ENCODE measurements at places on chromosomes 1 and 21.
A peak's percentile ranks its signal among the peaks of the same experiment; 100 is the strongest.

GRCh38 chr1:197736685-197737084, 38.6 kb downstream of the DENND1B start:
- no peaks in the 10 kb centered on the region for H3K27me3 ChIP-seq
- no peaks in the 10 kb centered on the region for H3K4me1 ChIP-seq
- DNase-seq, result no peak
- H3K27ac ChIP-seq, result no peak overlapping the region
- H3K4me3 ChIP-seq, result no peak overlapping the region

- H3K27me3 ChIP-seq, result no peaks in the 10 kb centered on the region
- no peaks in the 10 kb centered on the region for H3K36me3 ChIP-seq
- no peak for DNase-seq
- H3K4me1 ChIP-seq, result no peaks in the 10 kb centered on the region
Observed at GRCh38 chr1:70025846-70026245, 179.5 kb downstream of the LRRC40 start.

DNA sequence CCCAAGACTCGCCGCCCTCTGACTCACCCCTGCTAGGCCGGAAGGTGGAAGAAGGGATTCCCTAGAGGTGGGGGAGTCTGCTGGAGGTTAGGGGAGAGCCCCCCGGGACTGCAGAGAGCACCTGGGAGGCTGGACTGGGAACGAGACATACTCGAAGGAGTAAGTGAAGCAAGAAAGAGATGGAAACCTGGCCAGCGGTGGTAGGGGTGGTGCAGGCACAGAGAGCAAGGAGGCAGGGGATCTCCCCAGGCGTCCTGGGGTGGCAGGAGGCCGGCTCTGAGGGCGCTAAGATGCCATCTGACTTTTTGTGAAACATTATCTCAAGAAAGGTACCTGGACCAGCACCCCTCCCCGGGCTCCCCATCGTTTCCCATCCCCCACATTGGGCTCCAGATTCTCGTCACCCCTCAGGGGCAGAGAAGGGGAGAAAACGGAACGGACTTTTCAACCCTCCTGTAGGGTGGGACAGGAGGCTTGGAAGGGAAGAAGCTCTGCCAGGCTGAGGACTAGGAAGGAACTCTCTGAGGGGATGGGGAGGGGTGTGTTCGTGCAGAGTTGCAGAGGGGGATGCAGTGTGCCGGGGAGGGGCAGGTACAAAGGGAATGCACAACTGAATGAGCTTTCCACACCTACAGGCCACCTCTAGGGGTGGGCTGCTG, 708 bp downstream of the CHRNB2 start:
- H3K36me3 ChIP-seq, result 0 out of 2 replicates have a peak, but pooled peaks cover 4% of the 10 kb centered on the region
- H3K4me3 ChIP-seq, result peak overlapping the region; percentile 3
- no peak overlapping the region for H3K27ac ChIP-seq
- DNase-seq, result no peak
- H3K27me3 ChIP-seq, result no peaks in the 10 kb centered on the region
- peaks cover 4% of the 10 kb centered on the region for H3K4me1 ChIP-seq

- H3K27ac ChIP-seq, result no peak overlapping the region
- H3K27me3 ChIP-seq, result no peaks in the 10 kb centered on the region
- H3K4me3 ChIP-seq, result no peak overlapping the region
- H3K4me1 ChIP-seq, result no peaks in the 10 kb centered on the region
Observed at GRCh38 chr21:34782506-34783360, 113.9 kb downstream of the CLIC6 start.

GRCh38 chr21:44569861-44570517, 3.5 kb upstream of the KRTAP10-4 start:
- H3K36me3 ChIP-seq, result peaks cover 4% of the 10 kb centered on the region
- H3K27me3 ChIP-seq, result no peaks in the 10 kb centered on the region
- H3K4me3 ChIP-seq, result no peak overlapping the region
- DNase-seq, result no peak
- 0 out of 2 replicates have a peak, but pooled peaks cover 3% of the 10 kb centered on the region for H3K4me1 ChIP-seq

- no peak overlapping the region for H3K27ac ChIP-seq
- H3K4me1 ChIP-seq, result no peaks in the 10 kb centered on the region
- no peak for DNase-seq
- peaks cover 2% of the 10 kb centered on the region for H3K36me3 ChIP-seq
- no peak overlapping the region for H3K4me3 ChIP-seq
- no peaks in the 10 kb centered on the region for H3K27me3 ChIP-seq
Observed at GRCh38 chr1:46187106-46187869, 10.9 kb downstream of the POMGNT1 start.

DNA sequence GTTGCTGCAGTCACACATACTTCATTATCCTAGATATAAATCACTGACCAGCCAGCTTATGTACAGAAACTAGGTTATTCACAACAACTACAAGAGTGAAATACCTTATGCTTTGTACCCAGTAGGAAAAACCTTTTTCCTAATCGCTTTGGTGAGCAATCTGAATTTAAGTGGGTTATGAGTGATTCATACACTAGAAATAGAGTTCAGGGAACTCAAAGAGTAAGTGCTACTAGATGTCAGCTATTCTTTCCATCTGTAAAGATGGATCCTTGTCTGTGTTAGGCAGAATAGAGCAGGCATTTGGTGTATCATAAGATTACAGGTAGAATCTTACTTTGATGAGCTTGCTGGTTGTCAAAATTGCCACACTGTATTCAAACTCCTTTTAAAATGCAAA, 101.9 kb downstream of the ZNF644 start:
- H3K27ac ChIP-seq, result no peak overlapping the region
- peaks cover 1% of the 10 kb centered on the region for H3K4me1 ChIP-seq
- no peak for DNase-seq
- no peak overlapping the region for H3K4me3 ChIP-seq
- H3K36me3 ChIP-seq, result peaks cover 2% of the 10 kb centered on the region

- H3K27ac ChIP-seq, result no peak overlapping the region
- DNase-seq, result no peak
Observed at GRCh38 chr21:37829447-37829846, 86.8 kb downstream of the KCNJ6 start.

- no peaks in the 10 kb centered on the region for H3K4me1 ChIP-seq
- H3K4me3 ChIP-seq, result no peak overlapping the region
- no peak overlapping the region for H3K27ac ChIP-seq
- no peaks in the 10 kb centered on the region for H3K36me3 ChIP-seq
- DNase-seq, result no peak
Observed at GRCh38 chr1:32454726-32455125, 10.1 kb upstream of the ZBTB8B start.

DNA sequence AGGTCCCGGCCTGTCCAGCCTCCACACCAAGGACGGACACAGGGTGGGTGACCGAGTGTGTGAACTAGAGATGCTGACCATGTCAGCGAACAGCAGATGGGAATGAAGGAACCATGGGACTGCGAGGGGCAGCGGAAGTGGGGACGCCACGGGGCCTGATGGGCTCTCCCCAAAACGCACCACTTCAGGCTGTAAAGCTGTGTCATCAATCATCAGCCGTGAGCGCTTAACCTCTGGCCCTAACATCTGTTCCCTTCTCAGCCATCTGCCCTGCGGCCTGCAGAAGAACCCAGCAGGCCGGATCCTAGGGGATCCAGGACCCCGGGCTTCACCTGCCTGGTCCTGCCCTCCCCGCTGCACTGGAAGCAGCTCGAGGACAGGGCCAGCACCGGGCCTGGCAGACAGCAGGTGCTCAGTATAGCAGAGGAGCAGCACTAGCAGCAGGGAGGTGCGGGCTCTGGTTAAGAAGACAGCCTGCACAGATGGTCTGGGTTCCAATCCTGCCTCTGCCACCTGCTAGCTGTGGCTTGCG, 58.7 kb downstream of the DMRTB1 start:
- H3K27ac ChIP-seq, result no peak overlapping the region
- no peaks in the 10 kb centered on the region for H3K36me3 ChIP-seq
- DNase-seq, result no peak
- no peaks in the 10 kb centered on the region for H3K27me3 ChIP-seq

GRCh38 chr1:52595061-52595460, 7.1 kb upstream of the GPX7 start:
- H3K4me3 ChIP-seq, result no peak overlapping the region
- no peak overlapping the region for H3K27ac ChIP-seq
- no peaks in the 10 kb centered on the region for H3K27me3 ChIP-seq
- no peak for DNase-seq
- no peaks in the 10 kb centered on the region for H3K36me3 ChIP-seq

- DNase-seq, result no peak
- H3K27ac ChIP-seq, result no peak overlapping the region
- H3K4me1 ChIP-seq, result 0 out of 2 replicates have a peak, but pooled peaks cover 2% of the 10 kb centered on the region
- no peak overlapping the region for H3K4me3 ChIP-seq
- H3K27me3 ChIP-seq, result peaks cover 2% of the 10 kb centered on the region
Observed at GRCh38 chr1:177912991-177913390, 56.9 kb downstream of the SEC16B start.

DNA sequence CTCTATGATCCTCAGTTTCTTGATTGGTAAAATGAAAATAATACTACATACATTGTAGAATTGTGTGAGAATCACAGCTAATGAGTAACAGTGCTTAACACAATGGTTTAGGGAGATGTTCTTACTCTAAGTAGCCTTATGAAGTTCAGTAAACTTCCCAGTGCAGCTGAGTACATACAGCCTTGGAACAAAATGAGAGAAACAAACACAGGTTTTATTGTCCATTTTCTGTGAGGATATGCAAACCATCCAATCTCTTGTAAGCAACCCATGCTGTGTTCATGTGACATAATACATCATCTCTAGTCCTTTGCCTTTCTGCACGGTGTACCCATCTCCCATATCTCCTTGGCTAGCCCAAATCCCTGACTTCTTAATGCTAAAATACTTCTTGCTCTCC, 14.7 kb upstream of the STRIP1 start:
- H3K36me3 ChIP-seq, result peaks cover 27% of the 10 kb centered on the region
- no peaks in the 10 kb centered on the region for H3K4me1 ChIP-seq
- no peak overlapping the region for H3K4me3 ChIP-seq
- DNase-seq, result no peak
- H3K27me3 ChIP-seq, result 0 out of 2 replicates have a peak, but pooled peaks cover 2% of the 10 kb centered on the region
- no peak overlapping the region for H3K27ac ChIP-seq

DNA sequence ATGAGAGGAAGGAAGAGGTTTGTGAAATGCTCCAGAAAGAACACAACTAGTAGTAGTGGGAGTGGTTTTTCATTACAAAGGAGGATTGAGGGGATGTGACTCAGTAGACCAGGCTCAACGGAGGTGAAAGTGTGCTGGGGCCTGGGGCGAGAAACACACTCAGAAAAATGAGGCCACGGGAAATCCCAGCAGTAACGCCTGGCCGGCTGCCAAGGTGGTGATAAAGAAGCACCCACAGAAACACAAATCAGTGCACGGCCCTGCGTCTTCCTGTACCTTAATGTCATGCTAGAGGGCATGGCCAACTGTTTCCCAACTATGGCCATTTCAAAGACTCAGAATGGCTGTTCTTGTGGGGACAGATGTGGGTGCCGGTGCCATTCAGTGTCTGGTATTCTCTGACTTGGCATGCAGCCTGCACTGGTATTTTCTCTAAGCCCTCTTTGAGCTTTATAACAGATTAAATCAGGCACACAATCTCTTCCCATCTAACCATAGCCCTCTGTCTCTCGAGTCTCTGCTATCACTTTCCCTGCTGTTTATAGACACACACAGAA, 38.2 kb downstream of the URB2 start:
- H3K36me3 ChIP-seq, result peaks cover 5% of the 10 kb centered on the region
- no peaks in the 10 kb centered on the region for H3K4me1 ChIP-seq

- no peak overlapping the region for H3K4me3 ChIP-seq
- no peak overlapping the region for H3K27ac ChIP-seq
- H3K36me3 ChIP-seq, result no peaks in the 10 kb centered on the region
- no peaks in the 10 kb centered on the region for H3K4me1 ChIP-seq
Observed at GRCh38 chr1:89780721-89781120, 40.1 kb upstream of the LRRC8D start.

- DNase-seq, result no peak
- H3K36me3 ChIP-seq, result no peaks in the 10 kb centered on the region
- H3K4me3 ChIP-seq, result no peak within 1 kb of the TSS
- H3K27me3 ChIP-seq, result no peaks in the 10 kb centered on the region
Observed at GRCh38 chr1:16436946-16437474, at the start of gene SPATA21. SPATA21 (minus strand) TSS chr1:16437424; CDS start chr1:16431371, 6,053 bp downstream.
